Activated CD4-positive, alpha-beta T cell treated with anti-CD3 and anti-CD28 coated beads, Interleukin-10, Interleukin-2, amounts not matched to agents 100 ng/mL and 50 ng/mL, durations not matched to agents 16 hours and 8 hours (primary cell): ENCODE measurements at places on chromosomes 4 and X.

DNA sequence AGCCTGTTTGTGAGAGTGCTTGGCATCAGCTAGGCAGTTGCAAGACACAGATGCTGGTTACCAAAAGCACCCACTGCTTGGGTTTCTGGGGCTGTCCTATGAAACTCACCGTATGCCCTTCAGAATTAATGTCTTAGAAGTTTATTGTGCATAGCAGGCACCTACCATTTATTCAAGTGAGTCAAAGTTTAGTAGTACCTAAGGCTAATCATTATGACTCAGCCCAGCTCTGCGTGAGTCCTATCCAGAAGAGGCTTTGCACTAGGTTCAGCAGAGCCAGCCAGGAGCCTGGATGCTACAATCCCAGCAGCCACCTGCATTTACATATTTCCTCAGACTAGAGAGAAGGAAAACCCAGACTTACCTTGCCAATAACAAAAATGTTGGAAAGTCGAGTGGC lies 4.2 kb downstream of the RPS4X start:
- peak; percentile 45 for DNase-seq

GRCh38 chr4:144501231-144501780 lies 144.7 kb upstream of the HHIP start:
- DNase-seq: no peak

- DNase-seq: no peak
Measured at GRCh38 chr4:145539671-145540070, 58.0 kb downstream of the SMAD1 start.

DNA sequence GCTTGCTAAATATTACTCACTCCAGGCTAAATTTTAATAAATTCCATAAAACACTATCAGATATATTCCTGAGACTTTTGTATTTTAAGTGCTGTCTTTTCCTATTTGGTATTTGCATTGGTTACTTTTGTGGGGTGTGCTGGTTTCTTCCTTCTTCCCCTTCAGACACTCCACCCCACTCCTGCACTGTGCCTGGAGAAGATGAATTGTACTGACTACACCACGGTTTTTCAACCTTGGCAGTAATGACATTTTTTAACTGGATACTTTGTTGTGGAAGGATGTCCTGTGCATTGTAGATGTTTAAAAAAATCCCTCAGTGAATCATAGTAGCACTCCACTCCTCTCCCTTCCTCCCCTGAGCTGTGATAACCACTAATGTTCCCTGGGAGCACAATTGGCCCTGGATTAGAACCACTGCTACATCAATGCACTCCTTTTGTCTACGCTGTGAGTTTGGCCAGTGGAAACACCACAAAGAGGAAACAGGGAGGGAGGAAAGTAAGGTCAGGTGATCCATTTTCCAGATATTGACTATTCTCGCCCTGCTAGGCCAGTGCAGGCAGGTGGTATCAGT lies 36.3 kb downstream of the SNCA start:
- DNase-seq: no peak

DNA sequence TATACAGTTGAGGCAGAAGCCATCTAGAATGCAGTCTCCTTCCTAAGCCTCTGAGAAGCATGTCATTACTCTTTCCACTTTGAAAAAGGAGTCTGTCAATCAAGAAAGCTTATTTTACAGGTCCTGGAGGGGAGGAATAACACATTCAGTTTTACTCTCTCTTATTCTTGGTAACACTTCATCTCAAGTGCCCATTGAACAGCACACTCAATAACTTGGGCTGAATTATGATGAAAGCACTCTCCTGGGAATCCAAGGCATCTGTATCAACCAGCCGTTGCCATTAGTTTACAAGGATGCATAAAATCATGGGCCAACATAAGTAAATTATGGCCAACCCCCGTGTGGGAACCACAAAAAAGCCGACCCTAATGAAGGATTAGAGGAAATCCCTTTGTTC lies 282.4 kb downstream of the C4orf33 start:
- DNase-seq: no peak

DNA sequence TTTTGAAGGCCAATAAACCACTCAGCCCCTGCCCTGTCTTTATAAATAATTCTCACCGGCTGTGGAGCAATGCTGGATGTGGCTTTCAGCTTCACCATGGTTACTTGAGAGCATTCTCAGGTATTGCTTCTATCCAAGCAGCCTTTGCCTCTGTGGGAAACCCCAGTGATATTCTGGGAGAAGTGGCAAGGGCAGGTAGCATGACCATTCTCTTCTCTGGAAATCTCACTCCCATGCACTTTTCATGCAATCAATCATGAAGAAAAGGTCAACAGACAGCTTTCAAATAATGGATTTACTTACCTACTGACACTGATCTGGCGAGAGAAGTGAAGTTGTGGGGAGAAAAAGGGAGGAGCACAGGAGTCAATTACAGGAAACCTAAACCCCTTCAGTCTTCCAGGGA lies 49.5 kb downstream of the UNC5C start:
- DNase-seq: no peak

DNA sequence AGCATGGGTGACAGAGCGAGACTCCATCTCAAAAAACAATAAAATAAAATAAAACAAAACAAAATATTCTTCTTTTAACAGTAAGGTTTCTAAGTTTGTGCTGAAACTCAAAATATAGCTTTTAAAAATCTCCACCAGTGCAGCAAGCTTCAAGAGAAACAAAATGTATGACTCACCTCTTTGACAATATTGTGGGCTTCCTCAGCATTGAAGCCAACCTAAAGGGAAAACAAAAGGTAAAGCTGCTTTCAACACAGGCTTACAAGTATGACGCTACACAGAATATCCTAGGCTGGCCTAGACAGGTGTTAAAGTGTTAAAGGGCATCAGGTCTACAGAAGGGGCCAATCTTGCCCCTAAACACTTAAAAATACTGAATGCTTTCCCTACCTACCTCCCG lies 1.2 kb downstream of the DYNLT3 start:
- DNase-seq: peak; percentile 25

GRCh38 chrX:75997692-75998091 lies 175.2 kb upstream of the PBDC1 start:
- DNase-seq: no peak

GRCh38 chr4:70630162-70630561 lies 1.6 kb downstream of the ENAM start:
- DNase-seq: no peak

- peak; percentile 93 for DNase-seq
Measured at GRCh38 chrX:53433651-53434639, at the start of gene HSD17B10. Gene HSD17B10, minus strand, starts transcription at chrX:53434370. Its CDS starts 25 bp downstream, at chrX:53434345.

DNA sequence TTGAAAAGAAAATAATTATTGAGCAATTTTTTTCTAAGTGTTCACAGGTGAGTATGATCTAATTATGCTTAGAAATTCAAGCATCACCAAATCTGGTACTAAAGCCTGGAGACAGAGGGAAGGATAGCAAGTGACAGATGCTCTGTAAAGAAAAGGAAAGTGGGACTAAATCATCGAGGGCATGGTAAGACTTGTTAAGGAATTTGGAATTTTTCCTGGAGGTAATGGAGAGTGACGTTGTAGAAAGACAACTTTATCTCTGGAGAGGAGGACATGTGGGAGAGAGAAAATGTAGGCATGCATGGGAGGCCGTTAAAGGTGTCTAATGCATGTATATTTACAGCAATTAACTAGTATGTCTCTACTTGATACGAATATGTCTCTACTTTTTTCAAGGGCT lies 333.2 kb upstream of the ATOH1 start:
- no peak for DNase-seq

- no peak for DNase-seq
Measured at GRCh38 chr4:179941911-179942310, 2301.3 kb upstream of the TENM3 start.

GRCh38 chrX:2967998-2968909 lies 38.1 kb upstream of the ARSH start:
- DNase-seq: peak; percentile 39

DNA sequence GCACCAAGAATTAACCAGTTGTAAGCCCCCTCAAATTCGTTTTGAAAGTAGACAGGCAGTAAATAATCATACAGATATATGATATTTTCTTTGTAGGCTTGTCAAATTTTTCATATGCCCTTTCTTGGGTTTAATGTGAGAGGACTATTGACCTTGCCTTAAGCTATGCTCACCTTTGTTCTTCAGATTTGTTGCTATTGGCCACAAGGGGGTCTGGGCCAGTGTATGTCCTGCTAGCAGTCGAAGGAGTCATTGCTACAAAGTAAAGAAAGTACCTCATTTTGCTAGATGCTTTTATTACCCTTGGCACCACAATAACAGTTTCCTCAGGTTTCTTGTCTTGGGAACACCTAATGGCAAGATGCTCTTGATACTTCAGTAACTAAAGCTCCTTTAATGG lies 51.7 kb downstream of the IGSF1 start:
- DNase-seq: no peak

GRCh38 chr4:156991161-156991560 lies 19.6 kb upstream of the PDGFC start:
- no peak for DNase-seq

DNA sequence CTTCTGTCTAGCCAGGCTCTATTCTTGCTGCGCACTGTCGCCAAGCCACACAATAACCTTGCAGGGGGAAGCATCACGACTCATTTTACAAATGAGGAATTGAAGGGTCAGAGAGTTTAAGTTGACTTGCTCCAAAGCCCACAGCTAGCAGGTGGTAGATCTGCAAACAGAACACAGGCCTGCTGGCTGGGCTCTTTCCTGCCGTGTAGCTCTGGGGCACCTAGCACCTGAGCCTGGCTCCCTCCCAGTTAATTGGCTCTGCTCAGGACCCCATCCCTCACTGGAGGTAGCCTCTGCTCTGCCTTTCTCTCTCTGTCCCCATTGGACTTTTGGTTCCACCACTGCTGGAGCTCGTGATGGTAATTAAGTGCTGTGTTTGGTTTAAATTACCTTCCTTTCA lies 98.5 kb downstream of the NSUN7 start:
- no peak for DNase-seq

DNA sequence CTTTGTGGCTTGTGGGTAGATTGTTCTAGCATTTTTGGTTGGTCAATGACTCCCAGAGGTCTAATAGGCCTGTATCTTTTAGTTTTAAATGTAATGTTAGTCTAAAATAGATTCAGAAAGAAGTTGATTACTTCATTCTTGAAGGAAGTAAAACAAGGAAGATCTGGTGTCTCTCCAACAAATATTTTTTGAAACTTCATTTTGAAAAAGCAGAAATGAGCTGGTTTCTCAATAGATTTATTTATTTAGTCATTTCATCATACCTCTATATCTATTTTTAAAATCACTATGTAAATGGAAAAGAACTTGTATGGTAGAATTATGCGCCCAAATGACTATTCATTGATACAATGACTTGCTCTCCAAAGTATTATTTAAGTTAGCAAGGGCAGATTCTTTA lies 7.2 kb downstream of the HTR2C start:
- DNase-seq: no peak

DNA sequence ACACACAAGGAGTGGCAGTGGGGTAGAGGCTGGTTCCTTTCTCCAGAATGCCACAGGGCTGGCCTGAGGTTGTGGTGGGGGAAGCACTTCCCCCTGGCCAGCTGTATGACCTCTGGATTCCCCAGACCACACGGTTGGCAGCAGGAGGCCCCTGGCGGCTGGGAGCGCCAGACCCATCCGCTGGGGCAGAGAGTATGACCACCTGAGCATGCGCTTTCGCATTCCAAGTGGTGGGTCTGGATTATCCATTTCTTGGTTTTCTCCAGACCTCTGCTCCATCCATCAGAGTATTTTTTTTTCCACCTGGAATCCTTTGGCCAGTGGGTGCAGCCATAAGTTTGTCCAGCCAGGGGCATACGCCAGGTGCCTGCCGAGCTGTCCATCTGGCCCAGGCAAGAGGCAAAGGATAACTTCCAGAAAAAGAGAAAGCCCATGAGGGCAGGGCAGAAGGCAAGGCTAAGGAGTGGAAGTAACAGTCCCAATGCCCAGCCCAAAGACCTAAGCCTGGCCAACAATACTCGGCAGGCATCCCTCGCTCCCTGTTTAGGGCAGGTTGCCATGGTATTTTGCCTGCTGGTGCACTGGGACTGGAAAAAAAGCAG lies 39.3 kb downstream of the NHSL2 start:
- DNase-seq: no peak

- DNase-seq: peak; percentile 82
Measured at GRCh38 chr4:74230902-74231499, 73.1 kb downstream of the MTHFD2L start.

DNA sequence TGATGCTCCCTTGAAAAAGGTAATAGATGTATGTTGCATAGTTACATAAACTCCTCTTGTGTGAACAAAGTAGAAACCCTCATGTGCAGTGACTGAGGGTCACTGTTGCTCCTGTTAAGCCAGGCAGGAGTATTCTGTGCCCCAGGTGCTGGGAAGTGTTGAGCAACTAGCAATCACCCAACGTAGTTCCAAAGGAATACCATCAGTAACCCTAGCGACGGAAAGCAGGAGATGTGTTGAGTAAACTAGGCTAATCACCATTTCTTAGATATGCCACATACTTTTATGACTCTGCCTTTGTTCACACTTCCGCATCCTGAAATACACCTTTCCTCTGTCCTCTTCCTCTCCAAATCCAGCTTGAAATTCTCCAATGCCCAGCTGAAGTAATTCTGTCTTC lies 50.9 kb upstream of the TAB3 start:
- DNase-seq: no peak

DNA sequence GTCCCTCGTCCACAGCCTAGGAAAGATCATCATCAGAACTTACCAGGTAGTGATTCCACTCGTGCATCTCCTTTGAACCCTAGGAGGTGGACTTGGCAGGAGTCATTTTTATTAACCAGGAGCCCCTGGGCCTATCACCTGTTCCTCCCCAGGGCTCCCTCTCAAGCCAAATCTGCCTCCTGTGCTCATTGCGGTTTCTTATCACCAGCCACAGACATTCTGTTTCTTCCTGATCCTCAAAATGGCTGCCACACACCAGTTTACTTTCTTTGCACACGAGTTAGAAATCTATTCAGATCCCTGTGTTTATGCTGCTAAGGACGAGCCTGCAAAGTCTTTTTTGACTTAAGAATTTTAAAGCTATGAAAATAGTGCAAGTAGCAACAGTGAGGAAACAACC lies 354.5 kb upstream of the BOD1L1 start:
- no peak for DNase-seq

- no peak for DNase-seq
Measured at GRCh38 chr4:65798498-65799127, 128.3 kb upstream of the EPHA5 start.

DNA sequence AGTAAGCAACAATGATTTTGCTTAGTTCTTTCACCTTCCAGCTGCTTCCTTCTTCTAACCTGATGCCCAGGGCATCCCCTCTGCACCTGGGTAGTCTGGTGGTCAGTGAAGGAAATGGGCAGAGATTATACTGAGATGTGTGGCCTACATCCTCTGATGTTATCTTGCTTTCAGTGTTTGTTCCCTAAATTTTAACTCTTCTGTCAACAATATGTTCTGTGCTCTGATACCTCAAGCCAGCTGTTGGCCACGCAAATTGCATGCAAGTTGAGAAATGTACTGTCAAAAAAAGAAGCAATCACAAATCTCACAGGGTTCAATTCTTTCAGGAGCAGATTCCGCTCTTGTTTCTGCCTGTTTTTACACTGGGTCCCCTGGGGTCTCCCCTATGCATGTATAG lies 73.8 kb downstream of the FBXW7 start:
- peak; percentile 10 for DNase-seq

DNA sequence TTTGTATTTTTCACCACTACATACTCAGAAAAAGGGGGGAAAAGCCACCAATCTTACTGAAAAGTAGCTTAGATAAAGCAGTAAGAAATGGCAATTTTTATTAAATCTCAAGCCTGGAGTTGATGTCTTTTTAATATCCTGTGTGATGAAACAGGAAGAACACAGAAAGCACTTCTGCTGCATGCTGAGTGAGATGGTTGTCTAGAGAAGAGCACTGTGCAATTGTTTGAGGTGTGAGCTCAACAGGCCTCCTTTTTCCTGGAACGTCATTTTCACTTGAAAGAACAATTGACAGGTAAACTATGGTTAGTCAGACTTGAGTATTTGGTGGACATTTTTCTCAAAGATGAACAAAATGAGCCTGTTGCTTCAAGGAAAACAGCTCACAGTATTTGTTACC lies 73.9 kb downstream of the RTL5 start:
- DNase-seq: no peak
